ENCODE measurements at places on chromosomes 12 and 14.

- DNase-seq: peak; percentile 64
Observed at GRCh38 chr12:49288412-49288853, 6.5 kb upstream of the PRPH start.

- no peak for DNase-seq
Observed at GRCh38 chr14:42664190-42664589, 1057.5 kb downstream of the LRFN5 start.

DNA sequence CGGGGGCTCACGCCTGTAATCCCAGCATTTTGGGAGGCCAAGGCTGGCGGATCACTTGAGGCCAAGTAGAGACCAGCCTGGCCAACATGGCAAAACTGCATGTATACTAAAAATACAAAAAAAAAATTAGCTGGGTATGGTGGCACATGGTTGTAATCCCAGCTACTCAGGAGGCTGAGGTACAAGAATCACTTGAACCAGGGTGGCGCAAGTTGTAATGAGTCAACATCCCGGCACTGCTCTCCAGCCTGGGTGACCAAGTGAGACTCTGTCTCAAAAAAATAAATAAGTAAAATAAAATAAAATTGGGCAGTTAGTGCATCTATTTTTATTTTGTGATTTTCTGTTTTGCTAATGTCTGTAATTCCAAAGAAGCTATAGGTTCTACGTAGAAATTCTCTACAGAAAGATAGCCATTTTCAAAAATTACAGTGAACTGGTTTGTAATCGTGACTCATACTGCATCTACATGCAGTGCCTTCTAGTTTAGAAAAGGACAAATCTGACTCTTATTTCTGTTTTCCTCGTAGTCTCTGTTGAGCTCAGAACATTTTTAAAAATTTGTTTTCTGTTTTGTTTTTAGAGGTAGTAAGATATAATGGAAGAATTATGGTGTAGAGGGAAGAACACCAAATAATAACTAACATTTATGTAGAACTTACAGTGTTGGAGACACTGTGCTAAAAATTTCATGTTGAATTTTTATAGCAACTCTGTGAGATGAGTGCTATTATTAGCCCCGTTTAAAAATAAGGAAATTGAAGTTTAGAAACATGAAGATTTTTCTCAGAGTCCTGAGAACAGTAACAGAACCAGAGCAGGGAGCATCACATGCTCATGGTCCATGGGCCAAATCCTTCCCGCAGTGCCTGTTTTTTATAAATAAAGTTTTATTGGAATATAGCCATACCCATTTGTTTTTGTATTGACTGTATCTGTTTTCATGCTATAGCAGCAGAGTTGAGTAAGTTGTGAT is 201.2 kb downstream of the SYNE2 start:
- no peak for DNase-seq

DNA sequence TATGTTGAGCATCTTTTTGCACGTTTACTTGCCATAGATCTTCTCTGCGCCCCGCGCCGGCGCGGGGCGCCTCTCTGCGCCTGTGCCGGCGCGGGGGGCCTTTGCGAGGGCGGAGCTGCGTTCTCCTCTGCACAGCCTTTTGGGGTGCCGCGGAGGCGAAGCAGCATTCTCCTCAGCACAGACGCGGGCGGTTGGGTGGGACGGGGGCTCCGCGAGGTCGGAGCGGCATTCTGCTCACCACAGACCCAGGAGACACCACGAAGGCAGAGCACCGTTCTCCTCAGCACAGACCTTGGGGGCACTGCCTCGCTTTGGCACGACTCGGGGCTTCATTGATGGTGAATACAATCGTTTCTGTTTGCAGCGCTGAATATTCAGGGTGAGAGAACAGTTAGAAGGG is 28.5 kb upstream of the ANHX start:
- no peak for DNase-seq

DNA sequence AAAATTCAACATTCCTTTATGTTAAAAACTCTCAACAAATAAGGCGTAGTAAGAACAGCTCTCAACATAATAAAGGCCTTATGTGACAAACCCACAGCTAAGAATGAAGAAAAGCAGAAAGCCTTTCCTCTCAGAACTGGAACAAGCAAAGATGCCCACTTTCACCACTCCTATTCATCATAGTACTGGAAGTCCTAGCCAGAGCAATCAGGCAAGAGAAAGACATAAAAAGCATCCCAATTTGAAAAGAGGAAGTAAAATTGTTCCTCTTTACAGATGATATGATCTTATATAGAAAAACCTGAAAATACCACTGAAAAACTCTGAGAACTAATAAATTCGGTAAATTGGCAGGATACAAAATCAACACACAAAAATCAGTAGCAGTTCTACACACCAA is 52.1 kb downstream of the STON2 start:
- DNase-seq: no peak

DNA sequence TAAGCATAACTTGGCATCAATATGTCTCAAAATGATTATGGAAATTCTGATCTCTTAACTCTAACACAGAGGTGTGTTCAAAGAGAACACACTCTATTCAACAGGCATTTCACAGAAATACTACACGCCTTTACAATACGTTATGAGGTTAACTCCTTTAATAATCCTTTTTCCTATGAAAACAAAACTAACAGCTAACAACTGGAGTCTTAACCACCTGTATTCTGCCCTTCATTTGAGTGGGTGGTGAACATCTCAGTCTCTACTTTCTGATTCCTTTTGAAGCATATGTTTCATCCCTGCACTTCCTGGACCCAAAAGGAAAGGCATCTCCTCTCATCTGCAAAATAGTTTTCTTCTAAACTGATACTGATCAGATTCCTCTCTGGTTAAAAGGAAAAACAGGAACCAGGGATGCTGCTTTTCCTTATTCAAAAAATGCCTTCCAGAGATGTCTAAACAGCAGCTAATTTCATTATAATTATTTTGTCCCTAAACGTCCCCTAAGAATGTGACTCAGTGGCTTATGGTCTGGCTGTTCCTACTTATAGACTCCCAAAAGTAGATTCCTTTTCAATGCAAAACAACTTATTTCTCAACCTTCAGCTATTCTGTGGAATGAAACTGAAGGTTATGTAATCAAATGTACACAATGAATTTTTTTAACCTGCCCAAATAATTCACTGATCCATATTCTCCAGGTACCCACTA is 24.1 kb downstream of the ITPR2 start:
- DNase-seq: no peak

DNA sequence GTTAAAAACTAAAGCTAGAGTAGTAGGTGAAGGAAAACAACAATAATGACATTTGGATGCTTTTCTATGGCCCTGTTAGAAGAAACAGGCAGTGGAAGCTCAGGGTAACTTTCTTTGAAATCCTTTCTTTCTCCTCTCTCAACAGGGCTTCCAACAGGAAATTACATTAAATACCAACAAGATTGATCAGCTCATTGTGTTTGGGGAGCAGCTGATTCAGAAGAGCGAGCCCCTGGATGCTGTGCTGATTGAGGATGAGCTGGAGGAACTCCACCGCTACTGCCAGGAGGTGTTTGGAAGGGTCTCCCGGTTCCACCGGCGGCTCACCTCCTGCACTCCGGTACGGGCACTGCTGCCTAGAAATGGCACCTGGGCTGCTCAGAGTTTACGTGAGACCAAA is 81.5 kb downstream of the ESR2 start:
- no peak for DNase-seq

- DNase-seq: peak; percentile 5
Observed at GRCh38 chr12:29796823-29797263, 13.1 kb upstream of the TMTC1 start.

- no peak for DNase-seq
Observed at GRCh38 chr12:68368327-68368726, 36.2 kb upstream of the MDM1 start.

GRCh38 chr14:68384335-68384734 is 408.5 kb downstream of the ZFP36L1 start:
- DNase-seq: no peak

DNA sequence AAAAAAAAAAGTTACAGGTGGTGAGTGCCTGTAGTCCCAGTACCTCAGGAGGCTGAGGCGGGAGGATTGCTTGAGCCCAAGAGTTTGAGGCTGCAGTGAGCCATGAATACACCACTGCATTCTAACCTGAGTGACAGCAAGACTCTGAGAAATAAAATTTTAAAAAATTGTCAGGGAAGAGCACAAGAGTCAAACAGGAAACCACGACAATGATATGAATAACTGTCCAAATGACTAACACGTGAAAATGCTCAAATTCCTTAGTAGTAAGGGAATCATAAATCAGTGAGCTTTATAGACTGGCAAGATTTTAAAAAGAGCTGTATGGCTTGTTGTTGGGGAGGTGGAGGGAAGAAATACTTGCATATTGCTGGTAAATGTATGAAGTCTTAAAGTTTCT is 12.9 kb upstream of the ASPG start:
- DNase-seq: no peak

GRCh38 chr14:23485326-23485725 is 15.8 kb downstream of the NGDN start:
- DNase-seq: no peak

GRCh38 chr12:21502164-21502496 is 541 bp downstream of the GOLT1B start:
- DNase-seq: no peak

DNA sequence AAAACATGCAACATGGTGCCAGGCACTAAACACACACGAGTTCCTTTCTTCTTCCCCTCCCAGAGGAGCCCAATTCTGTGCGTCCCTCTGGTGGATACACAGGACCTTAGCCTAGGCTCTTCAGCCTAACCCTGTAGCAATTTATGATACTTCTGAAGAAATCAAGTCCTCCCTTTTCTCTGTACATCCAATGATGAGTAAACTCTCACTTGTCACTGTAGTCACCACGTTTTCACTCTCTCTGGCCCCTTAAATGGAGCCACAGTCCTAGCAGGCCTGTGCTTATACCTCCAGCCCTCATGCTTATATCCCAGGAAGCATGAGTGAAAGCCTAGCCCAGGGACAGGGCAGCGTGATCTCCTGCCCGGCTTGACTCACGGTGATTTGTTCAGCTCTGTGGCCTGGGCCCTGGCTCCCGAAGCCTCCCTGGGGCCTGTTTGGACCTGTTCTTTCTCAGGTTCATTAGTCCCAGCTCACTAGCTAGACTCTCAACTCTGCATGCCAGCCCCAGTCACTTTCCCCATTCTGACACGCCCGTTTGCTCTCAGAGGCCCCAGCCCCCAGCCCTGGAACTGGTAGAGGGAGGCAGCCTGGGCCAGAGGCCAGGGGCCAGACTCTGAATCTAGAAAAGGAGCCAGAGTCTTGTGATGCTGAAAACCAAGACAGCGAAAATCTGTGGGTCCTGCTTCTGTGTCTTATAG is 24.1 kb upstream of the PLEKHG3 start:
- DNase-seq: peak; percentile 72

GRCh38 chr12:130646716-130647370 is 69.3 kb downstream of the RIMBP2 start:
- DNase-seq: no peak

DNA sequence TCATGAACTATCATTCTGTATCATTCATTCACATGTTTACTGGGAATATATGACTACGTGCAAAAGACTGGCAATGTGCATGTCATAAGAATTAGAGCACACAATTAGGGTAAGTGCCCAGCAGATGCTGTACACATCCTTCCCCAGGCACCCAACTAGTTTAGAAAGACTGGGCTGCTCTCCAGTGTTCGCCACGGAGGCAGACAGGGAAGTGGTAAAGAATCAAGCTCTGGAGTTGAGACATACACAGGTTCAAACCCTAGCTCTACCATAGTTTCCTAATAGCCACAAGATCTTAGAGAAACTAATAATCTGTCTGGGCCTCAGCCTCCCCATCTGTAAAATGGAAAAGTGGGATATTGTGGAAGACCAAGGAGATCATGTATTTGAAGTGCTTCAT is 6.8 kb downstream of the TMCC3 start:
- no peak for DNase-seq

DNA sequence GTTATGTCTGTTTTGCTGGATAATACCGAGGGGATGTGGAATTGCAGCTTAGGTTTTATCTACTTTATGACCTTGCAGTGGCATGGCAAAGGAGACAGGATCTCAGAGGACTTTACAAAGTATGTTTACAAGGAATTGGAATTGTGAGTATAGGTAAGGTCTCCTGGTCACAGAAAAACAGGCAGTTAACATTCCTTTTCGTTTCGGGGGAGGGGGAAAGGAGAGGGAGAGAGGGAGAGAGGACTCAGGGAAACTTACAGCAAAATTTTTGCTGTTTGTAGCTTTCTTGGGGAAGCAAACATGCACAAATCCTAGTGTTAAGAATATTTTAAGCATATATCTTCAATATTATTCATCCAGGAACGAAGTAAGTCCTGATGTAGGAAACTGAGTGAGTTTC is 590.5 kb upstream of the LRFN5 start:
- no peak for DNase-seq

DNA sequence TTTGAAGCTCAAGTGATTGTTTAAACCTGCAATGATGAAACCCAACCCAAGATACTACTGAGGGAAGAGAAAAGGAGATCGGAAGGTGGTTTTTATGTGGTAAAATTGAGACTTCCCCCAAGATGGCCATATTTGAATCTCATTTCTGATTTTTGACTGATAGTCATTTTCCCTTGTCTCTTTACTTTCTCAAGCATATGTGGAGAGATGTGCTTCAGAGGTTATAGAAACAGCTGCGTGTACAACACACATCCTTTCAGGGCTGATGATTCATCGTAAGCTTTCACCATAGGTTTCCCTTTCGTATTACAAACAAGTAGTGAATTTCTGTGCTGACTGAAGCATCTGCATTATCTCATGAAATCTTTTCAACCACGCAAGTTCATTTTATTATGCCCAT is 276.2 kb downstream of the EMP1 start:
- DNase-seq: no peak

Data from small intestine (tissue), 16 donors.